Activated T-helper 1 cell treated with anti-CD3 and anti-CD28 coated beads, Interleukin-2, amount 50 U/mL, for 16 hours (primary cell): ENCODE measurements at places on chromosomes 3 and 15.

DNA sequence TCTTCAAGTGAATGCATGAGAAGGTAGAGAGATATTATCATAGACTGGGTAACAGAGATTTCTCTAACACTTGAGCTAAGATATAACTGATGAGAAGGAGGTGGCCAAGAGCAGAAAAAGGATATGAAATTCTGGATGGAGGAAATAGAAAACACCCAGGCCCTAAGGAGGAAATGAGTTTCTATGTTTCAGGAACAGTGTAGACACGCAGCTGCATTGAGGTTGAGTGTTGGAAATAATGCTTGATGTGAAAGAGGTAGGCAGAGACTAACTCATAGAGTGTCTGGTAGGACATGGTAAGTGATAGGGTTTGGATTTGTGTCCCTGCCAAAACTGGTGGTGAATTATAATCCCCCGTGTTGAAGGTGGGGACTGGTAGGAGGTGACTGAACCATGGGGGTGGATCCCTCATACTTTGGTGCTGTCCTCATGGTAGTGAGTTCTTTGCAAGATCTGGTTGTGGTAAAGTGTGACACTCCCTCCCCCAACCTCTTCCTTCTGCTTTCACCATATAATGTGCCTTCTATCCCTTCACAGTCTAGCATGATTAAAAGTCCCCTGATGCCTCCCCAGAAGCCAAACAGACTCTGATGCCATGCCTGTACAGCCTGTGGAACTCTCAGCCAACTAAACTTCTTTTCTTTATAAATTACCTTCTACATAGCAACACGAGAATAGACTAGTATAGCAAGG is 787.3 kb downstream of the EDEM1 start:
- DNase-seq, result no peak

DNA sequence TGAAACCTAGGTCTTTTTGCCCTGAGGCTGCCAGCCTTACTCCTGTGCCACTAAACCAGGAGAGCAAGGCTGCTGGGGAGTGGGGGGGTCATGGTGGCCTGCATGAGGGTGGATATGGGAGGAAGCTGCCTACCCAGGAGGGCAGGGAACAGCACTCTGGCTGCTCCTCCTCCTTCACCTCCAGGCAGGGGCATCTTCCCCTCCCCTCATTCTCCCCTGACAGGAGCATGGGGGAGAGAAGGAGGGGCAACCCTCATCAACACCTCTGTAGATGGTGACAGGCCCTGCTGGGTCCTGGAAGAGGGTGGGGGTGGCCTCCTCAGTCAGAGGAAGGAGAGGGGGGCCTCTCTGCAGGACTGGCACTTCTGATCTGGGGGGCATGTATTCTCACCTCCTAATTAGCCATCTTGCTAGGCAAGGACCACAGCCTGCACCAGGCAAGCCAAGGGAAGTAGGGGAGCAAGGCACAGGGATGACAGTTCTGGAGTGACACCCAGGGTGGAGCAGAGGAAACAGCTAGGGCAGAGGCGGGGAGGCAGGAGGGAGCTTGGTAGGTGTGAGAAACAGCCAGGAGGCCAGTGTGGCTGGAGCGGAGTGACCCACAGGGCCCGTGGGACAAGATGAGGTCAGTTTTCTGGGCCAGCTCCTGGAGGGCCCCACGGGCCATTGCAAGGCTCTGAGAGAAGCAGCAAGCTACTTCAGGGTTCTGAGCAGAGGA is 4.9 kb downstream of the CCDC33 start:
- no peak for DNase-seq

DNA sequence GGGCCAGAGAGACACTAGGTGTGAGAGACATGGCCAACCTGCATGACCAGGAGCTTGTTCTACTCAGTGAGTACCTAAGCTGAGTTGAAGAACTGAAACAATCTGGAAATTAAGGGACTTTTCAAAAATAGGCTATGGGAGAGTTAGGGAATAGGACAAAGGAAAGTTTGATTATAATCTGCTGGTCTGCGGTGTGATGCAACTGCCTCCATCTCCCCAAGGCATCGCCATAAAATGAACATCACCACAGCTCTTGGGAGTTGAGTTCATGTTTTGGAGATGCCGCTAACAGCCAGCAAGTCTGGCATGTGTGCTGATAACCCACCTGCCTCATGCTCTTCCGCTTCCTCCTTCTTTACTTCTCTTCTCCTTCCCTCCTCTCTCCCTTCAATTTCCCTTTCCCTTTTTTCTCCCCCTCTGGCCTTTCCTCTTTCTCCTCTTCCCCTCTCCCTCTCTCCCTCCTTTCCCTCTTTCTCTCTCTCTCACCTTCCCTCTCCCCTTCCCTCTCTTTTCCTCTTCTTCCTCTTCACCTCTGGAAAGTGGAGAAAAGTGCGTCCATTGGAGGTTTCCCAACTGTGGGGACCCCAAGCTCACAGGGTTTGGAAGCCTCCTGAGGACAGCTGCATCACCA is 39.1 kb upstream of the GLCE start:
- no peak for DNase-seq

DNA sequence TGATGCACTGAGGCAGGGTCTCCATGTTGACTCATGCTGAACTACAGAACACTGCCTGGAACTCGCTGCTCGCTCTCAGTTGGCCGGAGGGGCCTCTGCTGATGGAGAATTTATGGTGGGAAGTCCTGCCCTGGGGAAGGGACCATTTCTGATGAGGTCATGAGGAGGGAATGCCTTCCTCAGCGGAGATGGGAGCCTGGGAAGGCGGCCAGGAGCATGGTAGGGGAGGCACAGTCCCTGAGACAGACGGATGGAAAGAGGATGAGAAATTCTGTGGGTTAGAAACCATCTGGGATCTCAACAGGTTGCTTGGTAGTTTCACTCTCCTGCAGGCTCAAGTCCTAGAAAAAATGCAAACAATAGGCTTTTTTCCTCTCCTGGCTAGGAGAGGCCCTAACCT is 56.8 kb upstream of the TPM1 start:
- DNase-seq, result no peak

GRCh38 chr3:112656043-112656442 is 15.1 kb upstream of the CCDC80 start:
- no peak for DNase-seq

DNA sequence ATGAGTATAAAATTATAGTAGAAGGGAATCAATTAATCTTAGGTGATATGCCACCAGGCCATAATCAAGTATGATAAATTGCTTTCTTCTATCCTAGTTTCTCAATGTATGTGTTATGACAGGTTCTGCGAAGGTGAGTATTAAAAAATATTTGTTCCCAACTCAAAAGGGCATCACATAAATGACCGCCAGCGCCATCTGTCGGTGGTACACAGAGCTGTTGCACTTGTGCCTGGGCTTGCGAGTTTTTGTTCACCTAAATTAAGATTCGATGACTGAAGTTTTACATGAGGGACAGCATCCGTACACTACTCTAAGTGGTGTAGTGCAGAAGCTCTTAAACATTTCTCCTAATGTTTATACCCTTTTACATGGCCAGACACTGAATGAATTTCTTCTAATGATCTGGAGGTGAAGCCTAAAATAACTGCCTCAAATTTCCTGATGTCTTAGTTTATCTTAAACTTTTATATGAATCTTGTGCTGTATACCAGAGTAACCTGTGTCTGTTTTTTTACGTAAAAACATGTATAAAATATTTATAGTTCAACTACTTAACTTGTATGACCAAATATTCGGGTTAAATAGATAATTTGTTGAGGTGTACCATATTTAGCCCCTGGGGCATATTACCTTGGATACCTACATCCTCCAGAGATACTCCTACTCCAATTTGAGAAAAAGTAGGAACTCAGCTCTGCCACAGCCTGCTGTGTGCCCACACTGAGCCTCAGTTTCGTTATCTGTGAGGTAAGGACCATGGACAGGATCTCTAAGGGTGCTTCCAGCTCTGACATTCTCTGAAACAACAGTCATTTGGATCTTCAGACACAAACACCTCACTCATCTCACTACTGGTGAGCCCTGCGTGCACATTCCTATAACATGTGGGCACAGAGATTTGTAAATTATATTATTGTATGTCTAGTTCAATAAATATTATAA is 365.6 kb downstream of the MAGI1 start:
- DNase-seq, result no peak

GRCh38 chr15:33584797-33585196 is 274.0 kb downstream of the RYR3 start:
- no peak for DNase-seq

DNA sequence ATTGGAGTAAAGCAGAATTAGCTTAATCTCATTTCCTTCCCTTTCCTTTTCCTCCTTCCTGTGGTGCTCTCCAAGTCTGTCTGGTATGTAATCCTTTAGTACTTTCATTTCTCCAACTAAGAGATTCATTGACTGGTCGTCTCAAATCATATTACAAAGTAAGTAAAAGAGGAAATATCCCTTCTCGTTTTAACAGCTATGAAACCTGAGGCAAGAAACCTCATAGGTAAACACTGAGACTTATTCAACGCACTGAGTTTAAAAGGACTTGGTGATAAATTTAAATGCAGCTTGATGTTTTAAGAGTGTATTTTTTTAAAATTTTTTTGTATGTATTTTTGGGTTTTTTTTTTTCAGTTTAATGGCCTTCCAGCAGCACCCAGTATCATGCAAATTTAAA is 117.2 kb upstream of the LRRC3B start:
- no peak for DNase-seq

DNA sequence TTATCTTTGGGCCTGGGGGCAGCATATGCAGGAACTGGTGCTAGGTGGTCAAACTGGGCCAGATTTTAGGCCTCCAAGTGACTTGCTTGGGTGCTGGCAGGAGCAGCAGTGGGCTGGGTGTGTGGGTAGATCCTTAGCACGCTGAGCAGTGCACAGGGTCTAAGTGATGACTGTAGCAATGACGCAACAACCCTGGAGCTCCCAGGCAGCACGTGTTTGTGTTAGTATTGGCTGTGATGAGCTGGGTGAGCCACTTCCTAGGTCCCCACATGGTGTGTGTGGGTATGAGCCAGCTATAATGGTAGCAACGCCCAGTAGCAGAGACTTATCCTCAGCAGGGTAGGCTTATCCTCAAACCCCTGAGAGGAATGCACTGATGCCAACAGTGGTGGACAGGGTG is 570.6 kb upstream of the ROBO1 start:
- DNase-seq, result no peak

- no peak for DNase-seq
Measured at GRCh38 chr3:11392014-11392859, 120.0 kb downstream of the ATG7 start.

GRCh38 chr3:196932600-196932999 is 9.7 kb downstream of the NCBP2 start:
- DNase-seq, result no peak

- no peak for DNase-seq
Measured at GRCh38 chr15:101657968-101658784, 6.0 kb upstream of the TM2D3 start.

DNA sequence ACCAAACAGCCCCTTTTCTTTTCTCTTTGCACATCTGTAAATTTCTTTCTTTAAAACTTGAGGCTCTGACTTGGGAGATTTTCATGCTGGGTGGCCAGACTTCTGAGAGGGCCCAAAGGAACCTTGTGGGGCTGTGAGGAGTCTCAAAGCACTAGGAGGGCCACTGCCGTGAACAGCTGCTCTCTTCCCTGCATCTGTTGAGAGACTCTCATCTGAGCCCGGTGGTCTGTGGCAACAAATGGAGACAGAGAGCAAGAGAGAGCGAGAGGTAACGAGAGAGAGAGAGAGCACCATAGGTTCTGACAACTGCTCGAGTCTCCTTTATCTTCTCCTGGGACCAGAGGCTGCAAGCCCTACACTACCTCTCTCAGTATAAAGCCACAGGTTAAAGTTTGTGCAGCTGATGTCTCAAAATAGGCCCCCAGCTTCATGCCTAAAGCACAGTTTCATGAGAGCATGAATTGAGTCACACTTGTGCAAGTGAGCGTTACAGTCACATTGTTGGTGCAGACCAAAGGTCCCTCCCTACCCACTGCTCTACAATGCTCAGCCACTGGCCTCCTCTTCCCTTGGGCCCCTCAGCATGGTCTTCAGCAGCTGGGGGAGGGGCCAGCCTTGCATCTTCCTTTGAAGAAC is 60.7 kb downstream of the ZNF621 start:
- DNase-seq, result no peak

DNA sequence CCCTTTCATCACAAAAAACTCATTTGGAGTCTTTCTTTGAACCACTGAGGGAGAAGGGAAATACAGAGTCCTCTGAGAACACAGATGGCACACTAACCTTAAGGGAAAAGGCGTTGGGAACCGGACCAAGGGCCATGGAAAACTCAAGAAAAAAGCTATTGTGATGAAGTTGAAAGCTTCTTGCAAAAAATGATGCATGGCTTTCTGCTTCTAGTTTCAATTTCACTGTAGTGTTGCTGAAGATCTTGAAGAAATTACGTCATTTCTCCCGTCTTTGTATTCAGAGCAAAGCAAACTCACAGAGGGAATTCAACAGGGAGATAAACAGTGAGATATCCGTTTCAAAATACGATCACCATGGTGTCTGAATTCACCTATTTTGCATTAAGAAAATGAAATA is 642.3 kb upstream of the ADAMTS9 start:
- no peak for DNase-seq

GRCh38 chr15:69979262-69979661 is 118.5 kb downstream of the TLE3 start:
- DNase-seq, result no peak

DNA sequence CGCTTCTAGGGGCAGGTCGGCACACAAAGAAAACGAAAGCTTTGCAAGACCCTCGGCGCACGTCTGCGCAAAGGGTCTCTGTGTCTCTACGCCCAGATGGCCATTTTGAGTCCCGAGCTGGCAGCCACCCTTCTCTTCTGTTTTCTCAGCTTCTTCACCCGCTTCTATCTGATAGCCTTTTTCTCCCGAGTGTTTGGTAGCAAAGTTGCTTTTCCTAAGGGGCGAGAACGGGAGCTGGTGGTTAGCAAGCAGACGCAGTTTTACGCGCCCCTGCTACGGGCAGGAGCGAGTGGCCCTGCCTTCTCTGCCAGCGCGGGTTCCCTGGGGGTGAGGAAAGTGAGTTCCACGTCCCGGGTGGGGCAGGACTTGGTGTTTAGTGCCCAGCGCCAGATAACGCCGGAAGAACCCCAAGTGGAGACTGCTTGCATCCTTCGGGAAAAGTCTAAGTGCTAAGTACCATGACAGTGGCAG is 2.9 kb upstream of the MKRN2 start:
- no peak for DNase-seq

DNA sequence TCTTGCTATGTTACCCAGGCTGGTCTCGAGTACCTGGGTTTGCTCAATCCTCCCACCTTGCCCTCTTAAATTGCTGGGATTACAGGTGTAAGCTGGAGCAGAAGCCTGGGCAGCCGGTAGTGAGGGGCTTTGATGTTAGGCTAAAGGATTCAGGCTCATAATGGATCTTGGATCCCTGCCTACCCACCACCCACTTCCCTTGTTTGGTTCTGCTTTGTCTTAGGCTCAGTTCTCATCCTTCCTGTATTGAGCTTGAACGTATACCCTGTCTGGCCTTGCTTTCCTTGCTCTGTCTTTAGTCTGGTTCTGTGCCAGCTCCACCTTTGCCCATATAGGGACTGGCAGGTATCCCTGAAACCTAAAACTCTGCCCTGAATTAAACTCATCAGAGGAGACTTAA is 1.7 kb downstream of the PPCDC start:
- no peak for DNase-seq

- DNase-seq, result no peak
Measured at GRCh38 chr3:72158639-72159326, 373.8 kb upstream of the PROK2 start.
